ENCODE measurements at places on chromosomes 12 and 14.
A peak's percentile ranks its signal among the peaks of the same experiment; 100 is the strongest.

DNA sequence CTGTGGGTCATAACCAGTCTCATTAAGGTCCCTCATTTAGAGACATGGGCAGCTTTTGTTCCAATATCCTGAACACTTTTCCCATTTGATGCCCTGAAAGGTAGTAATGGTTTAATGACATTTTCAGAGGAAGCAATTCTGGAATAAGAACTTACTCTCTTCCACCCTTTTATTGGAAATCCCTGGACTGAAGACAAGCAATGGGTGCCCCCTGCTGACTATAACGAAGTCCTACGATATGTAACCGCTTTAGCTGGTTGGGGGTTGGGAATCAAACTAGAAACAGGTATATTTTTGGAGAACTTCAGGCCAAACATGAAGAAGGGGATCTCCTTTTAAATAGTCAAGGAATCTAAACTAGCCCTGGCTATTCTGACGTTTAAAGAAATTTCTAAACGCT is 20.5 kb downstream of the SARNP start:
- DNase-seq, result no peak

DNA sequence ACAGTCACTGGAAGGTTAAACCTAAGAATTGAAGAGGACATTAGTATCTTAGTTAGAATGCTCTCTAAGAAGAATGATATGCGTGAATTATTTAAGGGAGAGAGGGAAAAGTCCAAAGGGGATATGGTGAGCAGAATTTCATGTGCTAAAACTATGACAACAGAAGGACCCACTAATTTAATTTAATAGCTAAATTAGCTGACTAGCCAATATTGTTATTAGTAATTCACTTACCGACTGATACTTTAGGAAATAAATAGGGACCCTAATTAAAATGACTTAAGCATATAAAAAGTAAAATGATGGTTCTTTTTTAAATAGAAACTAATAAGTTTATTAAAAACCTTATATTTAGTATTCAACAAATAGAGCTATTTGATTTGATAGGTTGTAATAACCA is 179.6 kb downstream of the RASSF9 start:
- no peak for DNase-seq

- peak; percentile 35 for DNase-seq
Observed at GRCh38 chr12:3542911-3543310, 51.9 kb downstream of the PRMT8 start.

- DNase-seq, result no peak
Observed at GRCh38 chr14:94571950-94572349, 9.3 kb upstream of the SERPINA5 start.

- no peak for DNase-seq
Observed at GRCh38 chr12:129629901-129630300, 273.9 kb downstream of the TMEM132D start.

GRCh38 chr14:101248840-101249675 is 312.2 kb upstream of the DIO3 start:
- DNase-seq, result no peak

DNA sequence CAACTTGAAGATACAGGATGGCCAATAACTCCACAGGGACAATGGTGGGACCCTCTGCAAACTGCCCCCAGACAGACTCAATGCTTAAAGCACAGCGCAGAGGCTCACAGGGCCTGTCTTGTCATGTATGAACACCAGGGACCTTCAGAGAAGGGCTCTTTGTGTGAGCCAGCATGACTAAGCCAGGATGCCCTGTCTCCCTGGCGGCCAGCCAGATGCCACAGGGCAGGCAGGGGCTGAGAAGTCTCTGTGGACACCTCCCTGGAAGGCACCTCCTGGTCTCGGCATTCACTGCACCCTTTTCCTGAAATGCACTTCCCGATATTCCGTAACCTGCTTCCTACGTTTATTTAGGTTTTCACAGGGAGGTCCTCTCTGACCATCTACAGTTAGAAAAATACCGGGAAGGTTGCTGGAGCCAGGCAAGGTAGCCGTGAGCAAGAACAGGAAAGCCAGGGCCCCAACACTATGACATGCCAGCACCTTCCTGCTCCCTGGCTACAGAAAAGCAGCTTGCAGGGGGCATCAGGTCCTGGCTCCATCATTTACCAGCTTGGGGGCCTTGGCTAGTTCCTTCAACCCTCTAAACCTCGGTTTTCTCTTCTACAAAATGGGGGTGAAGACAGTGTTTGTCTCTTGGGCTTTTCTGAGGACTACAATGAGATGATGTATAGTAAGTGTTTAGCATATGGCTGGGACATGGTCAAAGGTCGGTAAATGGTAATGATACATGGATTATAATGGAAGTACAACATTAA is 65.0 kb downstream of the PITPNM2 start:
- no peak for DNase-seq

DNA sequence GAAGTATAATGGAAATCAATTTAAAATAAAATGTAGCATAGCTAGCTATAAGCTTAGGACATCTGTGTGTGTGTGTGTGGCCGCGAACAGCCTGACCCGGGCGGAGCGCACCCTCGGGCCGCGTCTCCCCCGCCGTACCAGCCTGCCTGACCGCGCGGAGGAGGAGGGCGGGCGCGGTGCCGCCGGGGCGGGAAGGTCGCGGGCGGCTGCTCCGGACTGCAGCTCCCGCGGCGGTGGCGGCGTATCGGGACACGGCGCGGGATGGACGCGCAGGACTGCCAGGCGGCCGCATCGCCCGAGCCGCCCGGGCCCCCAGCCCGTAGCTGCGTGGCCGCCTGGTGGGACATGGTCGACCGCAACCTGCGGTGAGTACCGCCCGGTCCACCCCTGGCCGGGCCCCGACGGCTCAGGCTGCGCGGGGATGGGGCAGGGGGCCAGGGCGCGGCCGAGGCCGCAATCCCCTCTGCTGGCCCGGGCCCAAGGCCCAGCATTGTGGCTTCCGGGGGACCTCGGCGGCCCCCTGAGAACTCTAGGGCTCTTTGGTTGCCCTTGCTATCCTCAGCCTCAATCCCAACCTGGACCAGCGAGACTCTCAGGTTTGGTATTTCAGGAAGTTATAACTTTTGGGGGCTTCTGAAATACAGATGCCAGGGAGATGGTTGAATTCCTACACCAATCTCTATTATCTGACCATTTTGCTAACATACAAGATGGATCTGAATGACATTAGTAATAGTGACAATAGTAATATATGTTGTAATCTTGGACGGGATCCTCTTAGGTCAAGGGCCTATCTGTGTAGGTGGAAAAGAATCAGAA is at the start of gene ABHD12B:
Gene ABHD12B (plus strand): TSS at position 140 of the 819 bp plus-strand sequence. CDS start 122 bp downstream, at position 262.
- DNase-seq, result no peak

DNA sequence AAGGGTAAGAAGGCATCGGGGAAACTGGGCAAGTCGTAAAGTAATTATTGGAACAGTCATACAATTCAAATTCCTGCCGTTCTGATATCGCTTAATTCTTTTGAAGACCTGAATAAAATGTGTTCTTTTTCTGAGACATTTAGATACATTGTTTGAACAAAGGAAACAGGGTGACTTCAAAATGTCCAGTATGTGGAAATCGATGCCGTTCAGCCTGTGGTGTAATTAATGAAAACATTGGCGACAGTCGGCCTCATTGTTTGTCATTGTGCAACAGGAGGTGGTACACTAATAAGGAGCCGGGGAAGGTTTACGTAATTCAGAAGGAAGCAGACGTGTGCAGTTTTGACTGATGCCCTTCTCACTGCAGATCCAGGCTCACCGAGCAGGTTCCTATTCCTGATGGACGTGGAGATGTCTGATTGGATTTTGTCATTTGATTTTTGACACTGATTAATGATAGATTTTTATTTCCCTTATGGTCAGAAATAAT is 92.7 kb downstream of the BORCS5 start:
- no peak for DNase-seq

GRCh38 chr14:95137164-95137803 is 20.0 kb downstream of the DICER1 start:
- DNase-seq, result no peak

GRCh38 chr14:26200687-26201086 is 397.1 kb downstream of the NOVA1 start:
- DNase-seq, result peak; percentile 30

DNA sequence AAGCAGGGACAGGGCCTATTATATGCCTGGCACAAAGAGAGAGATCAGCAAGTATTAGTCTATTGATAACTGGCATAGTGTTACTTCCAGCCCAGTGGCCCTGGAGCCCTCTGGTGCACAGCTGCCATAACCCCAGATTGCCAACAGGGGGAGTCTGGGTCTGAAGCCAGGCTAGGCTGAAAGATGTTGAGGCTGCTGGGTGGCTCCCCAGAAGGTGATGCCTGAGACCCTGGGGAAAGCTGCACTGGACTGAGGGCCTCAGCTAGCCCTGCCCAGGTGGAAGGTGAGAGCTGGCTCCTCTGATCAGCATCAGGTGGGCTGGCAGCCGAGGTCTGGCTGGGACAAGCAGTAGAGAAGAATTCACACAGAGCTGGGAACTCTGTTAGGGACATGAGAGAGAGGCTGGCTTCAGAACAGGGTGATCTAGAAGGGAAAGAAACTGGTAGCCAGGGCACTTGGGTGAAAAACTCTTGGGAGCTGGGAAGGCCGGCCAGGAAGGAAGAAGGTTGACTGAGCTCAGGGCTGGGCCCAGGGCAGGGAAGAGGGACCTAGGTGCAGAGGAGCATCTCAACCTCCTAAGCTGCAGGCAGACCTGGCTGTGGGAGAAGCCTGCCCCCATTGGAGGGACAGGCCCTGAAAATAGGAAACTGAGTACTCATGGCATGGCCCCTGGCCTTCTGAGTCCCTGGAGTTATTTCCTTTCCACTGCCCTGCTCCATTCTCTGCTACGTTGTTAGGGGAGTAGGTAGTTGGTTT is 3.9 kb downstream of the GZMH start:
- no peak for DNase-seq

- no peak for DNase-seq
Observed at GRCh38 chr14:104323551-104324175, 185.3 kb downstream of the KIF26A start.

- no peak for DNase-seq
Observed at GRCh38 chr14:67461996-67462395, 26.5 kb downstream of the TMEM229B start.

DNA sequence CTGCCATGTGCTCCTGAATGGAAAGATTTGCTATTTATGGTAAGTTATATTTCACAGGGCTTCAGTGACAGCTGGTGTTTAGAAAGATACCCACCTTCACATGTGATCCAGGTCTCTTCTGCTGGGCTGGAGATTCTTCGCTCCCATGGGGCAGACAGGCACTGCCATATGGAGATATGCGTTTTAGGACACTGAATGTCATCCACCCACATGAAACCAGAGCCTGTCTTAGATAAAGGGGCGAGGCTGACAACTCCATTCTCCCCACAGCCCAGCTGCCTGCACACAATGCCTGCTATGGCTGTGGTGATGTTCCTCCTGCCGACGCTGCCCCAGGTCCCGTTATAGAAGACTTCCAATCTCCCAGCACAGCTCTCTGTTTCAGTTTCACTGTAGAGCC is 69.4 kb downstream of the ACSM4 start:
- no peak for DNase-seq

DNA sequence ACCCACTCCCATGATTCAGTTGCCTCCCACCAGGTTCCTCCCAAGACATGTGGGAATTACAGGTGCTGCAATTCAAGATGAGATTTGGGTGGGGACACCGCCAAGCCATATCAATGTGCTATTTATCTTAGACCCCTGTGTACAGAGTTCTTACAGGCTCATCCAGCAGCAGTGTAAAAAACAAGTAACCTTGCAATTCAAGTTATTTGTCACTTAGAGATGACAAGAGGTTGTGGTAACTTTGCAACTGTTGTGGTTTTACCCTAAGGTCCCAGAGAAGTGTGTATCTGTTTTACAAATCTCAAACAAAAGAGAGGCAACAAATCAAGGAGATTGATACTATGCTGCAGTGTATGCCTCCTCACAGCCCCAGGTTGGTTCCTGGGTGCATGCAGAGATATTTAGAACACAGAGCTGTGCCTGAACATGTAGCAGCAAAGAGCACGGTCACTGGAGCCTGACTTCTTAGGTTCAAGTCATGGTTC is 11.5 kb upstream of the HELB start:
- no peak for DNase-seq

- DNase-seq, result no peak
Observed at GRCh38 chr12:48009471-48009870, 5.2 kb upstream of the COL2A1 start.

- DNase-seq, result no peak
Observed at GRCh38 chr12:84077679-84078078, 834.9 kb downstream of the SLC6A15 start.

DNA sequence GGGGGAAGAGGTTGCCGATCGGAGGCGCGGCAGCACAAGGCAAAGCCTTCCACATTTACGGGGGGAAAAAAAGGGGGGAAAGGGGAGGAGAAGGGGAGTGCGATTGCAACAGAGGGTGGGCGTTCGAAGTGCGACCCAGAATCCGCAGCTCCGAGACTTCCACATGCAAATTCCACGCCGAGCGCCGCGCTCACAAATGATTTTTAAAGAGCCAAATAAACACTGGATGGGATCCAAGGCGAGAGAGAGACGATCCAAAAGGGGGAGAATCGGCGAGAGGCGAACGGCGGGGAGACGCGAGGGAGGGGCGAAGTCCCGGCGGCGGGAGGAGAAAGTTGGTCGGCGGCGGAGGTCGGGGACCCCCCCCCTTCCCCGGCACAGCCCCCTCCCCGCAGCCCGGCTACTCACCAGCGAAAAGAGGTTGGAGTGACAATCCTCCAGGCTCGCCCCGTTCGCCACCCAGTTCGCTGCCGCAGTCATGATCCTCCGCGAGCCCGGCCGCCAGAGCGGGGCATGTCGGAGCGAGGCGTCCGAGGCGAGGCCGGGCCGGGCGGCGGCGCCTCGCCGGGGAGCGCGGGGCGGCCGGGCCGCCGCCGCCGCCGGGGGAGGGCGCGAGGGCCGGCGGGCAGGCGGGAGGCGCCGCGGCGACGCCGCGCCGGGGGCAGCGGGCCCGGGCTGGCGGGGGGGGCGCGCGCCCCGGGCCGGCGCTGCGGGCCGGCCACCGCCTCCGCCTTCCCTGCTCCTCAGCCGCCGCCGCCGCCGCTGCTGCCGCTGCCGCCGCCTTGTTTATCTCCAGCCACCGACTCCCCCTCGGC is 634 bp downstream of the MED13L start:
- DNase-seq, result no peak

DNA sequence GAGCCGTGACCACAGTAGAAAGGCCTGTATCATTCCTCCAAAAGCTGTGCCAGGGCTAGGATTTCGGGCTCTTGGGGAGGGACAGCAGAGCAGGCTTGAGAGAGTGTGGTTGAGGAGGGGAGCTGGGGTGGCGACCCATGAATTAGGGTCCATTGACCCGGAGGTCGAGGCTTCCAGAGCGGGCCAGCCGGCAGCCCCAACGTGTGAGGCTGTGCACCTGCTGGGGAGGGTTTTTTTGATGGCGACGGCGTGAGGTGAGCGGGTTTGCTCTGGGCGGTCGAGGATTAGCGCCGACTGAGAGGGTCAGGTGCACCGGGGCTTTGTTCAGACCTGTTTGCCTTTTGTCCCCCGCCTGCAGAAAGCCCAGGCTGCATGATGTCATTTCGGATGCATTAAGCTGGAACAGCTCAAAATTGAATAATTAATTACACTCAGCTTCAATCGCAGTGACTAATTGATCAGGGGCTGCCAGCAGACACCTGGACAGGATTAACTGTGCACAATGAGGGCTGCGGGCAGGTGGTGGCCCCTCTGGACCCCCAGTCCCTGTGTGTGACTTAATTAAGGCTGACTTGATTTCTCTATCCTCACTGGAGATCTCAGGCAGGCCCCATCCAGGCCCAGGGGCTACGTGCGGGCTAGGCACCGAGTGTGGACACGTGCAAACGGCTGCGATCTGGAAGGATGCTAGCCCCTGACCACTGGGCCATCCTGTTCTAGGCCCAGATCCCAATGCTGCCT is 42.1 kb upstream of the MEG3 start:
- DNase-seq, result no peak
